Midbrain (tissue), 1 donor: ENCODE measurements at places on chromosomes 4 and X.

GRCh38 chr4:86388252-86388651 is 28.4 kb upstream of the MAPK10 start:
- no peak for DNase-seq

- DNase-seq = no peak
These were observed 35.9 kb downstream of the ANTXR2 start for GRCh38 chr4:80036949-80037685.

DNA sequence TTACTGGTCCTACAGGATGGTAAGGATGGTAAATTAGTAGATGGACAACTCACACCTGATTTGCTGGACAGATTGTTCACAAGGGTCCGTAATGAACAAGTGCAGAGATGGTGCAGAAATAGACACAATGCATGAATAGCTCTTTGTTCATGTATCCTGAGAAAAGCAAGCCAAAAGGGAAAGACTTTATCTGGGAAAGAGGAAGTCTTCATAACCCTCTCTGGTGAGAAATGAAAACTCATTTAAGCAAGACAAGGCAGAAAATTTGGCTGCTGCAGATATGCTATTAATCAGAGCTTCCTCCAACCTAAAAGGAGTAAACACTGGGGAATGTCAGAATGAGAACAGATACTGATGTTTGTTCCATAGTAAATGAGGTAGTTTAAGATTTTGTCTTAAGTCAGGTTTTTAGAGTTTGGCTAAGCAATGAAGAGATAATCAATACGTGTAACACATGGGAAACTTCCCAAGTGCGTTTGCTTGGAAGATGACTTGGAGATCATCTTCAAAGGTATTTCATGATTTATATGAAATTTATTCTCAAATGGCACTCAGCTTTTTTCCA is 152.4 kb upstream of the BMPR1B start:
- no peak for DNase-seq

GRCh38 chr4:123672987-123673386 is 276.4 kb downstream of the SPRY1 start:
- no peak for DNase-seq

- no peak for DNase-seq
These were observed 1076.8 kb downstream of the PDHA2 start for GRCh38 chr4:96916711-96917110.

DNA sequence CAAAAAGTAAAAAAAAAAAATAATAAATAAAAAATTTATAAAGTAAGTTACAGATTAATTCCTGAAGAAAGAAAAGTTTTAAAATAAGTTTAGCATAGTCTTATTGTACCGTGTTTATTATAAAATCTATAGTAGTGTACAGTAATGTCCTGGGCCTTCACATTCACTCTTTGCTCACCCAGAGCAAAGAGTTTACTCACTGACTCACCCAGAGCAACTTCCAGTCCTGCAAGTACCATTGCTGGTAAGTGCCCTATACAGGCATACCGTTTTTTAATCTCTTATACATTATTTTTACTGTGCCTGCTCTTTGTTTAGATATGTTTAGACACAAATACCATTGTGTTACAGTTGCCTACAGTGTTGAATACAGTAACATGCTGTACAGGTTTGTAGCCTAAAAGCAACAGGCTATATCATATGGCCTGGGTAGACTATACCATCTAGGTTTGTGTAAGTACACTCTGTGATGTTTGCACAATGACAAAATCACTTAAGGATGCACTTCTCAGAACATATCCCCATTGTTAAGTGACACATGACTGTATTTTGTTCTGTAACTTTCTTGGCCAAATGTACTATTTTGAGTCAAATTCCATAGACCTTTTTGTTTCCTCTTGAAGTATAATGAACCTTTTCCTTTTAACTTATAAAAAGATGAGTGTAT is 199.0 kb upstream of the NUDT6 start:
- DNase-seq = no peak

DNA sequence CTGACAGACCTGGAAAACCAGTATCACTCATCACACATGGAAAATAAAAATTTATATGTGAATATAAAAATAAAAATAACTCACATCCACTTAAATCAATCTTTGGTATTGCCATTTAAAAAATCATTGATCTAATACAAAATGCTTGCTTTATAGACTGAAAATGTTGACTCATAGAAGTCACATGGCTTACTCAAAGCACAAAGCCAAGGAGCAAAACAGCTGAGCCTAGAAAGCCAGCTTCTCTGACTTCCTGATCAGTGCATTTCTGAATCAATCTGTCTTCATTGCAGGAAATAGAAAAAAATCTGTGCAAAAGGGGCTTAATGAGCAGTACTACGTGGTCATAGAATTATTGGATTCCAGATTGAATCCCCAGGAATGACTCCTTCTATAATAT is 176.9 kb upstream of the HS3ST1 start:
- DNase-seq = no peak
